ENCODE measurements at places on chromosomes 1 and 21.

DNA sequence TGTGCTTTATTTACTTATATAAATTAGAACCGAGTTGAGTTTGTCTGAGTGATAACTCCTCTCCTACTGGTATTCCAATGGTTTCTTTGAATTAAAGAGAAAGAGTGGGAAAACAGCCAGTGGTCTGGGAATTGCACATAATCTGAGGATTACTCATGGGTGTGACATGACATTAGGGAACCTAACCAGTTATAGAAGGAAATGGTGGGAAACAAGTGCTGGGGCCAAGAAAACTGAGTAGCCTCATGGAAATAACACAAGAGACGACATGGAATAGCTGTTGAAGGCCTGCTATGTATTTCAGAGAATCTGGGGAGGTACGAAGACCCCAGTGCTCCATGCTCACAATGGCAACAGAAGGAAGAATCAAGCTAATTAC, 41.8 kb upstream of the LRRC52 start:
- DNase-seq: no peak

- no peak for DNase-seq
These were observed 7.0 kb downstream of the S100B start for GRCh38 chr21:46597896-46598343.

DNA sequence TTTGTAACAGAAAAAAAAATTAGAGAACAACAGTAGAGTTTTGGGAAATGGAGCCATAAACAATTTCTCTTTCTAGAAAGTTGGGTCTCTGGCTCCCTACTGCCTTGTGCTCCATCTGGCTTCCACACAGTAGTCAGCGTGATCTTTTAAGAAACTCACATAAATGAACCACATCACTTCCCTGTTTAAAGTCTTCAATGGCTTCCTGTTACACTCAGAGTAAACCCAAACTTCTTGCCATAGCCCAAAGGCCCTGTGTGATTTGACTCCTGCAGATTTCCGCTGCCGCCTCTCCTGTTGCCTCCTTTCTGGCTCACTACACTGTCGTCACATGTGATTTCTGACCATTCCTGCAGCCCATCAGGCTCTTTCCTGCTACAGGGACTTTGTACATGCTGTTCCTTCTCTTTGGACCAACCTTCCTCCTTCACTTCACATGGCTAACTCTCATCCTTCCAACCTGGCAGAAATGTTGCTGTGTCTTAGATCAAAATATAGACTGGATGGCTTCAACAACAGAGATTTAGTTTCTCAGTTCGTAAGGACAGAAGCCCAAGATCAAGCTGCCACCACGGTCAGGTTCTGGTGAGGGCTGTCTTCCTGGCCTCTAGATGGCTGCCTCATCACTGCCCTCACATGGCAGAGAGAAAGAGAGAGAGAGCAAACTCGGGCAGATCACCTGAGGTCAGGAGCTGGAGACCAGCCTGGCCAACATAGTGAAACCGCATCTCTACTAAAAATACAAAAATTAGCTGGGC, 34.0 kb downstream of the OPRD1 start:
- DNase-seq: no peak

- no peak for DNase-seq
These were observed 241.8 kb upstream of the IRF2BP2 start for GRCh38 chr1:234851450-234852438.

All from hematopoietic multipotent progenitor cell treated with erythropoietin and hydrocortisone succinate and interleukin-3 and kit ligand, for 15 days (in vitro differentiated cells).